Sigmoid colon (tissue), 7 donors: ENCODE measurements at places on chromosomes 6 and 20. TPM values are rescaled to one million over a fixed set of nuclear protein-coding genes. Genes with fewer than 3 reads are reported as not detected.

CNKSR3 gene
- total RNA-seq, result 15.8 TPM

CFAP61 gene
- total RNA-seq, result not detected

BPI gene
- total RNA-seq, result not detected

TMEM200A gene
- total RNA-seq, result 0.71 TPM

PSORS1C2 gene
- not detected for total RNA-seq

BNIP5 gene
- total RNA-seq, result not detected

- DNase-seq, result no peak
Measured at GRCh38 chr6:134363323-134364039, 45.6 kb upstream of the SGK1 start.

GRCh38 chr20:52331655-52332054 lies 140.1 kb upstream of the ZFP64 start:
- no peak for DNase-seq

DNA sequence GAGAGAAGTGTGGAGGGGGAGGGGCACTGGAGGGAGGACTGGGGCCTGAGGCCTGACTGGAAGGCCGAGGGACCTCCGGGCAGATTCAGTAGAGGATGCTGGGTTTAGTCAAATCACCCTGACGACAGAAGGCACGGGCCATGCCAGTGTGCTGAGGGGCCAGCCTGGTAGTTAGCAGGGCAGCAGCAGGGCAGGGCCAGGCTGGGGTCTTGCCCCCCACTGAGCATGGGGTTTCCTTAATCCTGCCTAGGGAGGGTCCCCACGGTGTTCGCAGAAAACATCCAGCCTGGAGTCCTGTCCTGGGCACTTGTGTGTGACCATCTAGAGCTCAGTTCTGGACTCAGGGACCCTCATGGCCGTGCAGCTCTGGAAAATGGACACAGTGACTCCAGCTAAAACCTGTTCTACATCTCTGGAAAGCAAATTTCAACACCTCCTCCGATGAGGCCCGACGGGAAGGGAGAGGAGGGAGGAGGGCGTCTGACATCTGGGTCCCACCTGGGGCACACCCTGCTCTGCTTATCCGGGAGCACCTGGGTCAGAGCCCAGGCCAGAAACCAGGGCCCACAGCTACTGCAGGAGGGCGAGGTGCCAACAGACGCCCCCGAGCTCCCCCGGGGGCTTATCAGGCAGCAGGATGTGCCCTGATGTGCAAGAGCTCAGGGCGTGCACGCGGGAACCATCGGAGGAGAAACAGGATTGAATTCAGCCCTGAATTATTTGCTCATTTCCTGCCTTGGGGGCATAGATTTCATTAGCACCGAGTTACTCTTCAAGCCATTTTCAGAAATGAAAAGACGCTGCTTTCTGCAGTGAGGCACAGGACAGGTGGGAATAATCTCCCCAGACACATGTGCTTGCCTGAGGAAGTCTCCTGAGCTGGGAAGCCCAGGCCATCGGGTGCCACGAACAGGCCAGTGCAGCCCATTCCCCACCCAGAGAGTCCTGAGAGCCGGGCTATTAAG lies 78.0 kb upstream of the MPC1 start:
- no peak for DNase-seq

- DNase-seq, result no peak
Measured at GRCh38 chr20:478010-478948, 15.9 kb upstream of the TBC1D20 start.

DNA sequence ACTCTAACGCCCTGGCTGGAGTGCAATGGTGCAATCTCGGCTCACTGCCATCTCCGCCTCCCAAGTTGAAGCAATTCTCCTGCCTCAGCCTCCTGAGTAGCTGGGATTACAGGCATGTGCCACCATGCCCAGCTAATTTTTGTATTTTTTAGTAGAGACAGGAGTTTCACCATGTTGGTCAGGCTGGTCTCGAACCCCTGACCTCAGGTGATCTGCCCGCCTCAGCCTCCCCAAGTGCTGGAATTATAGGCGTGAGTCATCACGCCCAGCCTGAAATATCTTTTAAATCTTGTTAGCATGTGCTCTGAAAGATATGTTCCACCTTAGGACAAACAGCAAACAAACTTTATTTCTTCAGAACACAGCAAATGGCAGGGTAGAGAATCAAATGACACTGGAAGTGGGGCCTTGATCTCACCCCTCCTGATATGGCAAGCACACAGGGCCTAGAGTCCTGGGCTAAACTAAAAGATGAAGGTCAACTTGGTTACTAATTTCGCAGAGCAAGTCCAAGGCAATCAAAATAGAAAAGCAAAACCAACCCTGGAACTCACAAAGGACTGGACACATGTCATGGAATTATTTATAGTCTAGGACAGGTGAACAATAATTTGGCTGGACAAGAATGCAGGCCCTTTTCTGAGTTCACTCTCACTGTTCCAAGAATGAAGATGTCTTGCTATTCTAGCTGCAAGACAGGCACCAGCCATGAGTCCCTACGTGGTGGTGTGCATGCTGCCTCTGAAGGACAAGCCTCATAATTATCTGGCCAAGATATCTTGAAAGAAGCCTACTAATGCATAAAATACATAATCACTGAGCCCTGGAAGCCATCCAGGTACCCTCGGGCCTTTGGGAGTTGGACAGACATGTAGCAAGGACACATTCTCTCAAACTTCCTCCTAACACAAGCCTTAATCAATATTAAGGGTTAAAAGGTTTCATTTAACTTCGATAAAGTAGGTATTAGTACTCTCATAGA lies 35.6 kb downstream of the B4GALT5 start:
- no peak for DNase-seq

DNA sequence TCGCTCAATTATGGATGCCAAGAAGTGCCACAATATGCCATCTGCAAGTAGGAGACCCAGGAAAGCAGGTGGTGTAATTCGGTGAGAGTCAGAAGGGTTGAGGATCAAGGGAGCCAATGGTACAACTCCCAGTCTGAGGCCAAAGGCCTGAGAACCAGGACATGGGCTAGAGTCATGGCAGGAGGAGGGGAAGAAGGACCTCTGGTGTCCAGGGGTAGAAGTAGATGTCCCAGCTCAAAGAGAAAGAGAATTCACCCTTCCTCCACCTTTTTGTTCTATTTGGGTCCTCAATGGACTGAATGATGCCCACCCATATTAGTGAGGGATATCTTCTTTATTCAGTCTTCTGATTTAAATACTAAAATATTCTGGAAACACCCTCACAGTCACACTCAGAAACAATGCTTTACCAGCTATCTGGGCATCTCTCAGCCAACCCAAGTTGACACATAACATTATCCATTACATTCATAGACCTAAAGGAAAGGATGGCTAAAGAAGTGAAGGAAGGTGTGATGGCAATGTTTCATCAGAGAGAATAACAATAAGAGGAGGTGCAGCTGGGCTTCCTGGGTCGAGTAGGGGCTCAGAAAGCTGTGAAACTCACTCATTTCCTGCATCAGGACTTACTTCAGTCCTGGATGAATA lies 21.2 kb upstream of the HLA-DQA1 start:
- no peak for DNase-seq

DNA sequence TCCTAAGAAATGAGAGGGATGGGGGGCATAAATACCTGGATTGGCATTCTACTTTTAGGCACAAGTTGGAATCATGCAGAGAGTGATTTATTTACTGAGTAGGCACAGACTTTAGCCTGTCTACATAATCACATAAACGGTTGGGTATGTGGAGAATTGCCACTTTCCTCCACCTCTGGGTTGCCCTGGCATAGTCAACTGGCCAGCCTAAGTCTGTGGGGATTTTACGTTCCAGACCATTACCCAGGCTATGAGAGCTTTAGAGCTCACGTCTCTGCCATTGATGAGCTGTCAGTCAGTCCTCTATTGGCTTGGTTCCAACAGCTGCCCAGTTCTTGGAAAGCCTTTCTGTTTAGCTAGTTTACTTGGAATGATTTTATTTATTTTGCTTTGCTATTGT lies 5.0 kb upstream of the BHLHE23 start:
- DNase-seq, result no peak

DNA sequence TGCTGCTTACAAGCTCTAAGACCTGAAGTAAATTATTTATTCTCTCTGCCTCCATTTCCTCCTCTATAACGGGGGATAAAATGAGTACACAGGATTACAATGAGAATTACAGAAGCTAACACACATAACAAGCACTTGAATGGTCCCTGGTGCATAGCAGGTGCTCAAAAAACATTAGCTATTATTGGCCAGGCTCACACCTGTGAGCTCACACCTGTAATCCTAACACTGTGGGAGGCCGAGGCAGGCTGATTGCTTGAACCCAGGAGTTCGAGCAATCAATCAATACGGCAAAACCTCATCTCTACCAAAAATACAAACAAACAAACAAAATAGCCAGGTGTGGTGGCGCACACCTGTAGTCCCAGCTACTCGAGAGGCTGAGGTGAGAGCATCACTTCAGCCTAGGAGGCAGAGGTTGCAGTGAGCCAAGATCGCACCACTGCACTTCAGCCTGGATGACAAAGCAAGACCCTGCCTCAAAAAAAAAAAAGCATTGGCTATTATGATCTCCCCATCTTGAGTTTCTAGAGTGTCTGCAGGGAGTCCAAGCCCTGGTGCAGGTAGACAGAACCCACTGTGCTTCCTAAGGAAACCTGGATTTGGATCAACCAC lies 68.1 kb downstream of the PREX1 start:
- DNase-seq, result no peak

DNA sequence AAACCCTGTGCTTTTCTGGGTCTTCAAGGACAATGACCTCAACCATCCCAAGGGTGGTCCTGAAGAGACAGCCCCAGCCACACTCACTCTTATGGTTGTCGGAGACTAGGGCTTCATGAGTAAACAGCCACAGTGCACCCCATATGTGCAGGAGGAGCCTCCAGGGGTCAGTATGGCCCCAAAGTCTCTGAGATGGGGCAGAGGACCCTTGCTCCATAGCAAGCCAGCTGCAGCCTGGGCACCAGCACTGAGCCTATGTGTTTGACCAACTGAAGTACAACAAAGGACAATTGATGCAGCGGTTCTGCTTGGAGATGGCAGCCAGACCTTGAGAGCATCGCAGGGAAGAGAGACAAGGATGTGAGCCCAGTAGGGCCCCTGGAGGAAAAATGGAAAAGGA lies 112.2 kb downstream of the LRFN2 start:
- DNase-seq, result no peak

DNA sequence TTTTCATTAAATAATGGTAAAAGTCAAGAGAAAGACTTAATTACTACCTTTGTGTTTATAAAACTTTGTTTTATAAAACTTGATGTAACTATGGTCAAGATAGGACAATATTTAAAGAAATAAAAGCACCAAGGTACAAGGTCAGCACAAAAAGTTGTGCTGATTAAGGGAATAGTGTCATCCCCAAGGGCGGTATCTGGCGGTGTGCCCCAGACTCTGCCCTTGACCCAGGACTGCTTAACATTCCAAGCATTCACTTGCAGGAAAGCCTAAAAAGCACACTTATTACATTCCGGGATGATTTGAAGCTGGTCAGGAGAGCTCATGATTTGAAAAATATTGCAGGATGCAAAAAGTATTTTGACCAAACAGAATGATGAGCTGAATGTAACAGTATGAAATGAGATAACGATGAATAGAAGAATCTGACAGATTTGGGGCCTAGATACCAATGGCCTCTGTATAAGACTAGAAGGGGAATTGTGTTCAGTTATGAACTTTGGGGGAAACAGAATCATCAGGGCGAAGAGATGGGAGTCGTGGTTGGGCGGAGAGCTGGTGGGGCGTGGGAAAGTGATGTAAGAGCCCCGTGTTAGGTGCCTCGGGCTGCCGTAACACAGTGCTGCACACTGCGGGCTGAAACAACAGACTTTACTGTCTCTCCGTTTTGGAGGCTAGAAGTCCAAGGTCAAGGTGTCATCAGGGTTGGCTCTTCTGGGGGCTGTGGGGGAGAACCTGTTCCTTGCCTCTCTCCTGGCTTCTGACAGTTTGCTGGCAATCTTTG lies 77.2 kb downstream of the CDC5L start:
- DNase-seq, result no peak

GRCh38 chr6:19834858-19835257 lies 2.3 kb upstream of the ID4 start:
- DNase-seq, result no peak

- no peak for DNase-seq
Measured at GRCh38 chr20:22582386-22582963, 1.9 kb downstream of the FOXA2 start.

DNA sequence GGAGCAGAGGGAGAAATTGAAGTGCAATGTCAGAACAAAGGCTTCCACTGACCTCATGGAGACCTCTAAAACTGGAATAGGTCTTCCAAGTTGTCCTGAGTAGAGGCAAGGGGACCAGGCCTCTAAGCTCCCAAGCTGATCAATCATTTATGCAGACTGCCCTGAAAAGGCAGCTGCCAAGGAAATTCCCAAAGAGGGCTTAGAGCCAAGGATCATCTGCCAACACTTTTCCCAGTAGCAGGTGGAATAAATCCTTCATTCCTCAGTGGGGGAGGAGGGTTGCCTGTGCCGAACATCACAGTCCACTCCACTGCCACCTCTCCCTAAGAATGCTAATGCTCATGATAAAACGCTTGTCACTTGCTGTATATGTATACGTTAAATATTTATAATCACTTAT lies 29.3 kb upstream of the RALY start:
- no peak for DNase-seq

DNA sequence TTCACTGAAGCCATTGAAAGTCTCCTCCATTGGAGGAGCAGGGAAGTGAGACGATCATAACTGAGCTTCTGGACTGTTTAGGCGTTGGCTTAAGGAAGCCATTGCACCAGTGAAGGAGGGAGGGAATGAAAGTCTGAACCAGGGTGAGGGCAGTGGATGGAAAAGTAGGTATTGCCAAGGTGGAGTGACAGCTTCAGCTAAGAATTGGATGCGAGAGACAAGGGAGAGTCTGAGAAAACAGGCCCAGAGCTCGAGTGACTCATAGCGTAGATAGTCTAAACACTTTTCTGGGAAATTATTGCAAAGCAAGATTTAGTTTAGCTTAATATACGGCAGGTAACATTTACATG lies 4.5 kb downstream of the DSP start:
- no peak for DNase-seq

GRCh38 chr6:8947900-8948299 lies 512.6 kb upstream of the SLC35B3 start:
- no peak for DNase-seq

DNA sequence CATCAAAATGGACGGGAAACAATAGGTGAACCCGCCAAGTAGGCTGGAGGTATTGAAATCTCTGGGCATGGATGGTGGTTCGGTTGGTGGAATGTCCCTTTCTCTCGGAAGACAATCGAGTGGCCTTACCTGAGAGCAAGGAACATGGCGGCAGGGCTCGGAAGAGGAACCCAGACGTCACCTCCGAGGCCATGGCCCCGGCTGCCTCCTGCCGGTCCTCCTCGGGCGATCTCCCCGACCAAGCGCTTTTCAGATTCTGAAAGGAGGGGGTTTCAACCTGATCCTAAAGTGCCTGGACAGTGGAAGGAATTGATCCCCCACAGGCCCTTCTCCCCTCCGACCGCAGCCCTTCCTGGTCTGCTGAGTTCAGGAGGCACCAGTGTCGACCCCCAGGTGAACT lies 47.2 kb downstream of the GNAS-AS1 start:
- no peak for DNase-seq

- no peak for DNase-seq
Measured at GRCh38 chr6:6783721-6784120, 195.2 kb downstream of the LY86 start.

DNA sequence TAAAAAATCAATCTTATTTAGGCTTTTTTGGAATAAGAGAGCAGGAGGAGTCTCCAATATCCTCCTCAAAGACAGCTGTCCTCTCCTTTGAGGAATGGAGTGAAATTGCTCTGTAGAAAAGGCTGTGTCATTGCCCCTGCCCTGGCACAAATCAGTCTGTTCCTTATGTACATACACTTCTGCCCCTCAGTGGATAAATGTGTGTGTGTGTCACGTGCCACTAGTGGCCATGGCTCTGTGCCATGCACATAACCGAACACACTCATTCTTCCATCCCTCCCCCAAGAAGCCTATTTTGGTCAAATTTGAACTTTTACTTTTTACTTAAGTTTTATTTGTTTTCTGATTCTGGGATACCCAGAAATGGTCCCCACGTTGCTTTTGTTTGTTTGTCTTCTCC lies 49.2 kb downstream of the ANKS1A start:
- no peak for DNase-seq
